ENCODE measurements at places on chromosomes 2 and 18.

- DNase-seq, result no peak
Measured at GRCh38 chr2:128477026-128477820, 158.6 kb upstream of the HS6ST1 start.

DNA sequence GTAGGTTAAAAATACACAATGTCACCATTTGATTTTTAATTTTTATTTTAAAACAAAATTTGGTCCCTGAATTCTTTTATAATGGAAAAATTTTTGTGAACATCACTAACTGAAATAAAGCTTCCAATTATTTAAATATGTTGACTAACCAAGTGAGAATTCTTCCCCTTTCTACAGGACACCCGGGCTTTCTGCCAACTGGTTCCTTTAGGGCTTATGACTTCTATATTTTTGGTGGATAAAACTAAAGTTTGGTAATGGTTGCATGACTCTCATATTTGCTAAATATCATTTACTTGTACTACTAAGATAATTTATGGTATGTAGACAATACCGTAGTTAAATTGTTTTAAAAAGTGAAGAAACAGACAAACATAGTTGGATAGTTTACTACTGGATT, 291.0 kb upstream of the DOK6 start:
- no peak for DNase-seq

DNA sequence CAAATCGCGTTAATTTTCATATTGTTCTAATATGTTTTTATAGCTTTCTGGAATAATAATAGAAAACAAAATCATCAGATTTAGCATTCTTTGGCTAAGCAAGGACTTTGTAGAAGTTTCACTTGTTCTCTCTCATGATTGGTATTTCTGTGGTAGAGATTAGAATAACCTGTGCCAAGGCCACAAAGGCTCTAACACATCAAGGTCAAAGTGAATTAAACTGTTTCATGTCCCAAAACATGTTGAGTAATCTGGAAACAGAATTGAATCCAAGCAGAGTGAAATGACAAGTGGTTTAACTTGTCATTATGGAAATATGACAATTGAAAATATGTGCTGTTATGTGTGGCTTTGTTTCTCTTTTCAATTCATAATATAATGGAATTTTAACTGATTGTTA, 617.4 kb downstream of the CCDC85A start:
- DNase-seq, result no peak

DNA sequence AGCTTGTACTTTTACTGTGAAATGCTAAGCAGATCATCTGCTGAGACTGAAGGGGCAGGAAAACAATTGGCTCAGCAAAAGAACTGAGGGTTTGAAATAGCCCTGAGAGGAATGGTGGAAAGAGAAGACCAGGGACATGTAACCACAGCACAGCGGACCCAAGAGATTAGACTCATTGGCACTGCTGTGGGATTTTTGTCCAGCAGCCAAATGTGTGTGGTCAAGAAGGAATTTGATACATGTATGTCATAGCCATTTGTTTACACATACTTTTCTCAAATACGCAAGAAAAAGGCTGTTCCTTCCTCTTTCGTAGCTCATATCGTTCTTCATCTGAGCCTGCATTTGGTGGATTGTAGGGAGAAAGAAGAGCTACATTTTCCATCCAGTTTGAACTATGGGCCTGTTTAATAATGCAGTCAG, 73.8 kb downstream of the TRABD2A start:
- no peak for DNase-seq

DNA sequence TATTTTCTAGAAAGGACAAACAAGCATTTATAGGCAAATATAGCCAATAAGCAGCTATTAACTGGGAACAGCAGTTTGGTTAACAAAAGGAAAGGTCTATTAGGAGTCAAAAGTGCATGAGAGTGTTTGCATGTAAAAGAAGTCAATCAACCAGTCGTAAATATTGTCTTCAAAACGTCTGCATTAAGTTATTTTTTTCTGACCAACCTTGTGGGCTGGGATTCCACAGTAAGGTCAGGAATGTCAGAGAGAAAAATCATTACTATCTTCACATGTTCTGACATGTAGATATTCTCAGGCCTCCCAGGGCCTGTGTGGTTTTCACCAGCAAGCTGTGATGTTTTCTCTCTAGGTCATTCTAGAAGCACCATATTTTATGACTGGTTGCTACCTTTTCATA, 922.5 kb downstream of the SUCLG1 start:
- DNase-seq, result no peak

All from CD4-positive, alpha-beta T cell treated with Interleukin-6 at 100 ng/mL for 8 hours (primary cell).